ENCODE measurements at places on chromosomes 16 and 17.

GRCh38 chr16:30342751-30343490 is 12.2 kb downstream of the CD2BP2 start:
- no peak for DNase-seq

GRCh38 chr17:50194934-50195865 is 6.2 kb downstream of the COL1A1 start:
- no peak for DNase-seq

GRCh38 chr16:54335230-54335629 is 48.6 kb upstream of the IRX3 start:
- DNase-seq = no peak

DNA sequence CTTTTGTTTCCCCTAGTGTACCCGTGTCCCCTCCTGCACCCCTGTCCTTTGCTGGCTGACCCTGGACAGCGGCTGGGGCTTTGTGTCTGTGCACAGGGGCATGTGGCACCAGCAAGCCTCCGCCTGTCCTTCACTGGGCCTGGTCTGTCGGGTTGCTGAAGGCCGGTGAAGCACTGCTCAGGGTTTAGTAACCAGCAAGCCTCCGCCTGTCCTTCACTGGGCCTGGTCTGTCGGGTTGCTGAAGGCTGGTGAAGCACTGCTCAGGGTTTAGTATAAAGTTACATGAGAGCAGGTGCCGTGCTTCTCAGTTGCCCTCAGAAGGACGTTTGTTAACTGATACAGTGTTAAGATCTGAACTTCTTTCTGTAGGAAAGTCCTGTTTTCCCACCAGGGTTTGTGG is 33.8 kb downstream of the DEF8 start:
- DNase-seq = no peak

DNA sequence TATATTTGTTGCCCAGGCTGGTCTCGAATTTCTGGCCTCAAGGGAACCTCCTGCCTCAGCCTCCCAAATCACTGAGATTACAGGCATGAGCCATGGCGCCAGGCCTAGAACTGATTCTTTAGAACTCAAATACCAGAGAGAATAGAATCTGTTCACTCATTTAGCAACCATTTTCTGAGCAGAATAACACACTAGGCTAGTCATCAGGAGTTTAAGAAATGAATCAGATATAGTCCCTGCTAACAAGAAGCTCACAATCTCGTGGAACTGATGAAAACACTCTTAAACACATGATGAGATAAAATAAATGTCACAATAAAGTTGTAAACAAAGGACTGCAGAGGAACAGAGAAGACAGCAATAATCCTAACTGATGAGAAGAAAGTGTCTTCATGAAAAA is 55.8 kb upstream of the ADCY9 start:
- no peak for DNase-seq

DNA sequence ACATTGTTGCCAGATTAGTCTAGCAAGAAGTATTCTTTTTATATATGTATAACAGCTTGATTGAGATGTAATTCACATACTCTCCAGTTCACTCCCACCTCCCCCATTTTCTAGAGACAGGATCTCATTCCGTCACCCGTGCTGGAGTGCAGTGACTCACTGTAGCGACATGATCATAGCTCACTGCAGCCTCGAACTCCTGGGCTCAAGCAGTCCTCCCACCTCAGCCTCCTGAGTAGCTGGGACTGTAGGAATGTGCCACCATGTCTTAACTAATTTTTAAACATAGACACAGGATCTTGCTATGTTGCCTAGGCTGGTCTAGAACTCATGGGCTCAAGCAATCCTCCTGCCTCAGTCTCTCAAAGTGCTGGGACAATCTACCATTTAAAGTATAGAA is 3.3 kb upstream of the RSAD1 start:
- no peak for DNase-seq

- DNase-seq = no peak
Observed at GRCh38 chr17:50003911-50004310, 8.9 kb upstream of the DLX3 start.

DNA sequence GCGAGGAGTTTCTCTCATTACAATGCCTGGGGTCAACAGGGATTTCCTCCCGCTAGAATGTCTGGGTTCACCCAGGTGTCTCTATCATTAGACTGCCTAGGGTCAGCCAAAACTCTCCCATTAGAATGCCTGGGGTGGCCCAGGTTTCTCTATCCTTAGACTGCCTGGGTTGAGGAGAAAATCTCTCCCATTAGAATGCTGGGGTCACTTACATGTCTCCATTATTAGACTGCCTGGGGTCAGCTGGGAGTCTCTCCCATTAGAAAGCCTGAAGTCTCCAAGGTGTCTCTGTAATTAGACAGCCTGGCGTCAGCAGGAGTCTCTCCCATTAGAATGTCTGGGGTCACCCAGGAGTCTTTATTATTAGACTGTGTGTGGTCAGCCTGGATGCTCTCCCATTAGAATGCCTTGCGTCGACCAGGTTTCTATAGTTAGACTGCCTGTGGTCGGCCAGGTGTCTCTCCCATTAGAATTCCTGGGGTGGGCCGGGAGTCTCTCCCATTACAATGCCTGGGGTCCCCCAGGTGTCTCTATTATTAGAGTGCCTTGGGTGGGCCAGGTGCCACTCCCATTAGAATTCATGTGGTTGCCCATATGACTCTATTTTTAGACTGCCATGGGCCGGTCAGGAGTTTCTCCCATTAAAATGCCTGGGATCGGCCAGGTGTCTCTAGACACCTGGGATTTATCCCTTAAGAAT is 2272.1 kb downstream of the TP53TG3F start:
- no peak for DNase-seq
